GM04504 (cell line): ENCODE measurements at places on chromosomes 1 and 21.
A peak's percentile ranks its signal among the peaks of the same experiment; 100 is the strongest.

GRCh38 chr21:26883768-26884167 lies 38.6 kb upstream of the ADAMTS1 start:
- no peak for DNase-seq

DNA sequence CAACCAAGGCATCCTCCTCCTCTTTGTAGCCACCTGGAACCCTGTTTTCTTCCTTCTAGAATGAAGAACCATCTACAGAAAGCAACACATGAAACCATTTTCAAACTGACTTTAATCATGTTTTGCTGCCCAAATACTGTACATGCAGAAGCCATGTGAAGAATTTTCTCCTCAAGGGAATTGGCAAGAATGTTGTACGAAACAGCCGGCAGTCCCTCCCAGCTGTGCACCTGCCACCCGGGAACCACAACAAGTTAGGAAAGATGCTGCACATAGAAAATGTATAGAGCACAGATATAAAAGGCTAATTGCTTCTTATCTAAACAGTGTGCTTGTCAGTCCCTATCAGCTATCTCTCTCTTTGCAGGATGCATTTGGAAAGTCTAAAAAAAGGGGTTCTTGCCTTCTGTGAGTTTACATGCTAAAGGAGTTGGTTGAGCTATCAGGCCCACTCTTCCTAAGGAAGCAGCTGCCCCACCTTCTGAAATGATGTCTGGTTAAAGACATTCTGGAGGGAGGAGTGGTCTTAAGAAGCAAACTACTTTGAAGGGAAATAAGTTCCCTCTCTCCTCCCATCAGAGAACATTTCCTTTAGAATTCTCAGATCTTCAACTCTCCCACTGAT lies 44.8 kb downstream of the RIMS3 start:
- DNase-seq: no peak

- no peak for DNase-seq
Measured at GRCh38 chr1:198638894-198639635, at the start of gene PTPRC. Gene PTPRC (plus strand): TSS chr1:198639040. CDS start chr1:198639269, 229 bp downstream.

GRCh38 chr1:164534863-164535610 lies 23.9 kb upstream of the PBX1 start:
- DNase-seq: no peak

DNA sequence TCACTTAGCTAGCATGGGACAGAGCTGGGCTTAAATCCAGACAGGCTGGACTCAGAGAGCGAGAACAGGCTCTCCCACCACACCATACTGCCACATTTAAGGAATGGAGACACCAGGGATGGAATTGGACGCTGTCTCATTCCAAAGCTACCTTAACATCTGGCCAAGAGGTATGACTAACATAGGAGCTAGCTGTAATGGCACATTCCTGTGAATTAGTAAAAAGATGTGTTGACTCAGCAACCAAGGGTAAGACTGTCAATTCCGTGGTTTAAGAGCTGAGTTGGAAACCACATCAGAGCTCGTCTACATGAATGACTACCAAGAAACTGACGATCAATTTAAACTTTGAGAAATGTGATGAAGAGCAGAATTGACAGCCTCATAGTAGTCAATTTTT lies 8.3 kb upstream of the TNFRSF9 start:
- peak; percentile 56 for DNase-seq

DNA sequence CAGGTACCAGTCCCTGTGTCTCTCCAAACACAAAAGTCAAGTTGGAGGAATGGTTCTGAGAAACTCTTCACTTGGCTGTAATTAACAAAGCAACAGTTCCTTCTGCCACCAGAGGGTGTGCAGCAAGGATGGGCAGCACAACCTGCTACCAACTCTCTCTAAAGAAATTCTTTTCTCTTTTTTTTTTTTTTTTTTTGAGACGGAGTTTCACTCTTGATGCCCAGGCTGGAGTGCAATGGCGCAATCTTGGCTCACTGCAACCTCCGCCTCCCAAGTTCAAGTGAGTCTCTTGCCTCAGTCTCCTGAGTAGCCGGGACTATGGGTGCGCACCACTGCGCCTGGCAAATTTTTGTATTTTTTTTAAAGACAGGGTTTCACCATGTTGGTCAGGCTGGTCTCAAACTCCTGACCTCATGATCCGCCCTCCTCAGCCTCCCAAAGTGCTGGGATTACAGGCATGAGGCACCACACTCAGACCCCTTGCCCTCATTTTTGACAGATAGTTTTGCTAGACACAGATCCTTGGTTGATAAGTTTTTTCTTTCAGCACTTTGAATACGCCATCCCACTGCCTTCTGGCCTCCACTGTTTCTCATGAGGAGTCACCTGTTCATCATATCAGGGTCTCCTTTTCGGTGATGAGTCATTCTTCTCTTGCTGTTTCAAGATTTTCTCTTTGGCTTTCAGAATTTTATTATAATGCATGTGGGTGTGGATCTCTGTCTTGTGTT lies 12.1 kb upstream of the DEGS1 start:
- no peak for DNase-seq

DNA sequence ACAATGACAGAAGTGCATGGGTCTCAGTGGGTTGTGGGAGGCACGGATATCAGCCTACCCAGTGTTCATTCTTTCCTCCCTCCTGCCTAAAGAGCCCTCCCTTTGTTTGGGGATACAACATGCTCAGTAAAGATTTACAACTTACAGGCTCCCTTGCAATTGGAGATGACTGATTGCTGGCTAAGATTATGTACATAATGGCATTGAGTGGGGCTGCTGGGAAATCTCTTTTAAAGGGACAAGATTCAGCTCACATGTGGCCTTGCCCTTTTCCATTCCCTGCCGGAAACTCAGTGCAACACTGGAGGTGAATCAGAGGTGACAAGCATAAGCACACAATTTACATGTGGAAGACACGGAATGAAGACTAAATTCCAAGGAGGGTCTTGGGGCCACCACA lies 83.7 kb upstream of the CHRM3 start:
- DNase-seq: no peak
